ENCODE measurements at places on chromosomes 1 and 21.

GRCh38 chr1:30183895-30184294 lies 539.5 kb downstream of the MATN1 start:
- DNase-seq: no peak

- peak; percentile 25 for DNase-seq
These were observed 173.7 kb downstream of the KCNJ6 start for GRCh38 chr21:37742532-37742931.

GRCh38 chr21:41317458-41317857 lies 857 bp downstream of the FAM3B start:
- DNase-seq: no peak

DNA sequence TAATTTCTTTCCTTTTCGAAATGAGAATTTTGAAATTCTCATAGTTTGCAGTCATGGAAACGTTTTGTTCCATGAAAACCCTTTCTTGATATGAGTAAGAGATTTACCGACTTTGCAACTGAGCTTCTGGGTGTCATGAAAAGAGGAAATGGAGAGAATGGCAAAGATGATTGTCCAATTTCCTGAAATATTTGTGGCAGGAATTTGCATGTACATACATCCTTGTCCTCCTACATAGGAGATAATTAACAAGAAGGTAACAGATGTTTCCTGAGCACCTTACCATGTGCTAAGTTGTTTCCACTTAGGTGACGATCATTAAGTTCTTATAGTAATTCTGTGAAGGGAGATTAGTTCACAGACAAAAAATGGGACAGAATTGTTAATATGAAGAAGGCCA lies 170.7 kb downstream of the NEGR1 start:
- no peak for DNase-seq

DNA sequence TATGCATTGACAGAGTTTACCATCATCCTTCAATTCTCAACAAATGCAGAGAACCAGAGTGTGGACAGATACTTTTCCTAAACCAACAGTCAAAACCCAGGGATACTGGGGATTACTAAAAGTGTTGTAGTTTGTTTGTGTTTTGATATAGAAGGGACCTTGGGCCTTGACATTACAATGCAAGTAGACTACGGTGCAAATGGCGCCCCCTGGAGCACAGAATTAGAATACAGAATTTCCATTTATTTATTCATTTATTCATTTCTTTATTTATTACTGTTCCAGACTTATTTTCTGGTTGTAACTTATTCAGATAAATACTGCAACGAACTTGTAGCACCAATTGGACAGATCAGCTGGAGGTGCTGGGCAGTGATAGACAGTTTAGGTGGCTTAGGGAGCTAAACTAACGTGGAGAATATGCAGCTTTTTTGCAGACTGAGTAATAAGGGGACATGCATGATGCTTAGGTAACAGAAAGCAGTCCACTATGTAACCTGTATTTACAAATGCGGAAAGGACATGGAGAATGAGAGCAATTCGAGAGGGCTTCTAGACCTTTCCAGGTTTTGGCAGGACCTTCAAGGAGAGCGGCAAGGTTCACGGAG lies 42.6 kb downstream of the KIRREL1 start:
- DNase-seq: no peak

DNA sequence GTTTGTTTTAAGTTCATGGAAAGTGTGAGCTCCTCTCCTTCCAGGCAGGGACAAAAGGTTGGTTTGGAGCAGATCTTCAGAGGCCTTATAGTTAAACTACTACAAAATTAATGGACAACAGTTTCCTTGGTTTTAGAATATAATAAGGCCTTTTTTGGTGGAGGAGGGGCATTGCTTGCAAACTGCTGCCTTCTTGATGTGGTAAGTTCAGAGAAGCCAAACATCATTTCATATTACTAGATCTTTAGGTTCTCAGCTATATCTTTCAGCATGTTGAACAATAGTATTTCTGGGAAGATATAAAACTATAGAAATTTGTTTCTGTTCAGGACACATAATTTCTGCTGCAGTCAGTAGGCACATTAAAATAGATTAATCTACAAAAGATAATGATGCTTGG lies 97.8 kb upstream of the B3GALT2 start:
- DNase-seq: no peak

DNA sequence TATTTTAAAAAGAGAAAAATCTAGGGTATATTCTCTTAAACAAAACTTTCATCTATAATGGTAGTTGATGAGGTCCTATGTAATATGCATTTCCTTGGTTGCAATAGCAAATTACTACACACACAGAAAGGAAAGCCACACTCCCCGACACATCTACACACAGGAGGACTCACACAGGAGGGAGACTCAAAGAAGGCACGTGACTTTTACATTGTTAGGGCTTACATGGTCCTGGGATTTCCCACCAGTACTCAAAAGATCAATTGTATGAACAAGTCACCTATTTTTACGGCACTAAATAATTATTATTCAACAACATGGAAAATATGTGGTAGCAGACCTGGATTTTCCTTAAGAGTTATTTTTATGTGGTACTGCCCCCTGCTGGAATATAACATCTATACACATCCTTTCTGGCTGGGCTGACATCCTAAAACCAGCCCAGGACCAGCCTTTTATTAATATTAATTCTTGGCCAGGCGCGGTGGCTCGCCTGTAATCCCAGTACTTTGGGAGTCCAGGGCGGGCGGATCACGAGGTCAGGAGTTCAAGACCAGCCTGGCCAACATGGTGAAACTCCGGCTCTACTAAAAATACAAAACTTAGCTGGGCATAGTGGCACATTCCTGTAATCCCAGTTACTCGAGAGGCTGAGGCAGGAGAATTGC lies 33.9 kb upstream of the LGALS8 start:
- DNase-seq: peak; percentile 55

DNA sequence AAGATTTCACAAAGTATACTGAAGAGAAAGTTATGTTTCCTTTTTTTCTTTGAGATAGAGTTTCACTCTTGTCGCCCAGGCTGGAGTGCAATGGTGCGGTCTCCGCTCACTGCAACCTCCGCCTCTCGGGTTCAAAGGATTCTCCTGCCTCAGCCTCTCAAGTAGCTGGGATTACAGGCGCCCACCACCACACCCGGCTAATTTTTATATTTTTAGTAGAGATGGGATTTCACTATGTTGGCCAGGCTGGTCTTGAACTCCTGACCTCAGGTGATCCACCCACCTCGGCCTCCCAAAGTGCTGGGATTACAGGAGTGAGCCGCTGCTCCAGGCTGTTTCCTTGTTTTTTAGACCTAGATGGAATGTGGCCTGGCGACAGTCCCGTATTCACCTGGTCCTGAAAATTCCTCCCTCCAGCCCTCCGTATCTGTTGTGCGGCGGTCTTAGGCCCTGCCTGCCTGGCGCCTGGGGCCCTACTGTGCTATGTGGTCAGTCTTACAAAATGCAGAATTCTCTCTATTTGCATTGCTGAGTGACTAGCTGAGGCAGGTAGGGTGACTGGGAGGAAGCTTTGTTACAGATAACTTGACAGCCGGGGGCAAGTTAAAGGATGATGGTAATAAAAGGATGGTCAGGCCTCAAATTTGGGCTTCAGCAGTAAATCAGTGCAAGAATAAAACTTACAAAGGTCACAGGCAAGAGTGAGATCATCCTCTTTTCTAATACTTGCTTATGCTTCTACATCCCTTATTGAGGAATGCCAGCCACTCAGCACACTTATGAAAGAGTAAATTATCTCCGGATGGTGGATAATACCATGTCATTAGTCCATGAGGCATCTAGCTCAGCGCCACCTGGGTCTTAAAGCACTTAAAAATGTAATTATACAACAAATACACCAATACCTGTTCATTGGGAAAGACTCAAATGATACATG lies 30.3 kb downstream of the PARK7 start:
- DNase-seq: no peak

DNA sequence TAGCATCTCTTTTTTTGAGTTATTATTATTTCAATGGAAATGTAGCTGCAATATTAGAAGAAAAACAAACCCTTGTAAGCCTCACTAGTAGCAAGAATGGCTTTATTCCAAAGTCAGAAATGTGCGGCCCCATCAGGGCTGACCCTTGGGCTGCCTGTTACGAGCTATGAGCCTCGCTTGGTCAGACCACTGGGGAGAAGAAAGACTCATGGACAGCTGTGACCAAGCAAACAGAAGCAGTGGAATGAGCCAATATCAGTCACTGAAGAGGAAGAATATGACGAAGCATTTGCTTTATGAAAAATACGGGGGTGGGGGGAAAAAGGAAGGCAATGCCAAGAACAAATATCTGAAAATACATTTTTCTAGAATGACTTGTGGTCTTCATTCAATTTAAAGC lies 504.5 kb downstream of the LMO4 start:
- DNase-seq: no peak

- DNase-seq: no peak
These were observed 87.4 kb upstream of the NGF start for GRCh38 chr1:115425442-115425841.

GRCh38 chr21:35603494-35603893 lies 456.8 kb downstream of the SETD4 start:
- DNase-seq: peak; percentile 74

DNA sequence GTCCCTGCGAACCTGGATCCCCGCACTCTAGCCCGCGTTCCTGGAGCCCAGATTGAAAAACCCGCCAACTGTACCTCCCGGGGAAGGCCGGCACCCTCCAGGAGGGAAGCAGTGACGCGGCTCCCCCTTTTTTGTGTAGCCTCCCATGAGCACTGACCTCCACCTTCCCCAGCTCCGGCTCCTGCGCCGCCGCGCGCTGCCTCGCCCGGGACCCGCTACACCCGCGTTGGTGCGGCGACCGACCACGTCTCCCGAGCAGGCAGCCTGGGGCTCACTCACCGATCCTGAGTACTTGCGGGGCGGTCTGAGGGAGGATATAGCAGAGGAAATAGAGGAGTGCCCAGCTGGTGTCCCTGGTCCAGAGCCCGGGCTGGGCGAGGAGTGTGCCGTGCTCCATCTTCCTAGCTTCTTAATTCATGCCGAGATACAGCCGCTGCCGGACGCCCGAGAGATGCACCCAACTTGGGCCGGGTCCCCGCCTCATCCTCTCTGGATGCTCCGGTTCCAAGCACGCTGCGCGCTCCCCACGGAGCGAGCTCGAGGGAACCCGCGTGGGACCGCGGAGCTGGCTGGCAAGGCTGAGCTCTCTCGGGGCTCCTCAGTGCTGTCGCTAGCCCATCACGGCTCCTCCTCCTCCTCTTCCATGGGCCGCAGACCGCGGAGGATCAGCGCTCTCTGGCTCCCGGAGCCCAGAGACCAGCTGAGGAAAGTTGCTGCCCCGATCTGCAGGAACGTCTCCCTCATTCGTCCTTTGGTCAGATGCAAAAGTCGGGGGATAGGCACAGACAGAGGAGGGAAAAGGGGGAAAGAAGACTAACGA lies 482 bp downstream of the GRIK1 start:
- DNase-seq: no peak

GRCh38 chr1:104073463-104073902 lies 323.8 kb downstream of the AMY1C start:
- DNase-seq: no peak

DNA sequence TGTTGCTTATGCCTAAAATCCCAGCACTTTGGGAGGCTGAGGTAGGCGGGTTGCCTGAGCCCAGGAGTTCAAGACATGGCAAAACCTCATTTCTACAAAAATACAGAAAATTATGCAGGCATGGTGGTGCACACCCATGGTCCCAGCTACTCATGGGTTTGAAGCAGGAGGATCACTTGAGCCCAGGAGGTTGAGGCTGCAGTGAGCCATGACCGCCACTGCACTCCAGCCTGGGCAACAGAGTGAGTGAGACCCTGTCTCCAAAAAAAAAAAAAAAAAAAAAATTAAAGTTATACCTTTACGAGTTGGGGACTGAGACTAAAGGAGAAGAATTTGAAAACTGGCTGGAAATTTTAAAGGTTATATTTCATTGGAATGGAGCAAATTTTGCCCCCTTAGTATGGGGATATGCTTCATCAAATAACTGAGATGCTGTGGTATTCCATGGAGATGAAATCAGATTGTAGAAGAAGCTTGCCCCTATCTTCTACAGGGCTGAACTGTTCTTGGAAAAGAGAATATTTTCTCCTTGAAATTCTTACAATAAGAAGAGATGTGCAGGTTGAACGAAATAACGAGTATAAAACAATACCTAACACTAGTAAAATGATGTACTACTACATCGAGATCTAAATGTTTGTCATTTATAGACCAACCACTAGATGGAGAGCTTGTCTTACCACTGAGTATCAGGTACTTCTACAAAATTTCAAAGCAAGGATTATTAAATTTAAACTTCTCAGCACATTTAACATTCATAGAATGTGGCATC lies 34.9 kb upstream of the SCYL3 start:
- peak; percentile 6 for DNase-seq

- no peak for DNase-seq
These were observed 21.5 kb downstream of the NDUFS5 start for GRCh38 chr1:39047374-39048229.

DNA sequence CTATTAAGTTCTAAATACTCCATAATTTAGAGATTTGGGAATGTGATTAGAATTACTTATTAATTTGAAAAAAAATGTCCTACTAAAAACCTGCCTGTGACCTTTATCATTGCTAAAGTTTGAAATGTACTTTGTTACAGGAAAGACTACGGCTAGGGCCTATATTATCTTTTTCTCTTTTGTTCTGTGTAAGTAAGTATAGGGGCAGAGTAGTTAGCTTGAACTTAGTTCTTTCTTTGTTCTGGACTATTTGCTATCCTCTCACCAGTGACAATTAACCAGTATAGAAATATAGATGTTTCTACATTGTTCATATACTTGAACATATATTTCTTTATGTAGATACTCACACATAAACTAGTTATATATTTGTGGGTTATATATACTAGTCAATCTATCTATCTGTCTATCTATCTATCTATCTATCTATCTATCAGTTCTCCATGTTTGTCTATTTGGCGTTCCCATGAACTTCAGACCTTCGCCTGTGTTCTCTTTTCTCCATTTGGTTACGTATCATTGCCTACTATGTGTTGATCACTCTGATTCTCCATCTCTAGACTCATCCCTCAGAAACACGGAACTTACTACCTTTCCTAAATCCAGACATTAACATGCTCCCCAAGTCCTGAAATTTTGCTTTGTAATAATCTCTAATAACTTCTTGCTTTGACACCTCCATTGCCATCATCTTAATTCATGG lies 3.3 kb downstream of the PTPRC start:
- DNase-seq: no peak

DNA sequence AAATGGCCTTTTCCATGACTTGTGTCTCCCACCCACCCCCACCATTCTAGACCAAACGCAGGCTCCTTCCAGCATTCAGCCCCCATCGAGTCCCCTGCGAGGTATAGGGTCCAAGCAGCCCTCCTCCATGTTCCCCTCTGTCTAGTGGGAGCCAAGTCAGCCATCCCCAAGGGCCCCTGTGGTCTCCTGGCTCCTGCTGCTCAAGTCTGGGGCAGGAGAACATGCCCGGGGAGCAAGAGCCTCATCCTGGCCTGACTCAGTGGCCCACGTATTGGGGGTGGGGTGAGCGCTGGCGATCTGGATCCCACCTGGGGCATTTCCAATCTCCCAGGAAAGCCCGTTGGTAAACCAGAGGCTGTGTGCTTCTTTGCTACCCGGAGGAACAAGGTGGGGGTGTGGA lies 4.1 kb upstream of the PRDM16 start:
- DNase-seq: no peak

Data from NCI-H1092 (cell line).